ENCODE measurements at places on chromosomes 5 and 9.

GRCh38 chr9:20990867-20991266, 40.6 kb downstream of the HACD4 start:
- no peak for DNase-seq

DNA sequence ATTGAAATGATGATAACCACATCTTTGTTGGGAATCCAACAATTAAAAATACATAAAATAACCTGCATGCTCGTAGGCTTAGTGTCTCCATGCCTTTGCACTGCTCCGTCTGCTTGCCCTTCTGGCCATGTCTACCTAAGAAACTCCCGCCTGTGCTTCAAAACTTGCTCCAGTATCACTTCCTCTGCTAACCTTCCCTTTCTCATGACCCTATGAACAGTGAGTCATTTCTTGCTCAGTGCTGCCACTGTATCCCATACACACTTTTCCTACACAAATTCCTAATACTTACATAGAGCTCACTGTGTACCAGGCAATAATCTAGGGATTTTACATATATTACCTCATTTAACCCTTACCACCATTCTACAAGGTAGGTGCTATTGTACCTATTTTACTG, 33.5 kb downstream of the TMEM245 start:
- DNase-seq = no peak

DNA sequence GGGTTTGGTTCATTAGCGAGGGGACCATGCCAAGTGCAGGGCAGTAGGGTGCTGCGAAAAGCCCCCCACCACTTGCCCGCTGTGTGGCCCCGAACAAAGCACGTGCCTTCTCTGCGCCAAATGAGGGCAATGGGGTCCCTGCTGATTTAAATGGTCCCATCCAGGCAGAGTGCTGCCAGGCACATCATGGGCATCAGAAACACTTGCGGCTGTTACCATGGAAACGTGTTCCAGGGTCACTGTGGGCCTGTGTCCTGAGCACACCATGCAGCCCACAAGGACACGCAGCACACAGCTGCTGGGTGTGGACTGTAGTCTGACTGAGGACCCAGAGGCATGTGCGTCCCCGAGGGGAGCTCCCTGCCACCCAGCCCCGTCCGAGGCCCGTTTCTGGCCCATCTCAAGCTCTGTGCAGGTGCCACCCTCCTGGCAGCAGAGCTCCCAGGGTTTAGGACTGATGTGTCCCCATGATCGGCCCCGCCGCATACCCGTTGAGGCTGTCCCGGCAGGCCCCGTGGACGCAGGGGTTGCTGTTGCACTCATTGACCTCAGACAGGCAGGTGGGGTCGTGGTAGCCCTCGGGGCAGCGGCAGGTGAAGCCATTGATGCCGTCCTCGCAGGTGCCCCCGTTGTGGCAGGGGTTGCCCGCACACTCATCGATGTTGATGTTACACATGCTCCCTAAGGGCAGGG, 31.3 kb upstream of the SEC16A start:
- no peak for DNase-seq

GRCh38 chr9:131361202-131361833, 32.6 kb upstream of the PRRC2B start:
- peak; percentile 45 for DNase-seq

GRCh38 chr5:139898981-139899380, 103.4 kb downstream of the PSD2 start:
- DNase-seq = no peak

GRCh38 chr9:4514252-4515128, 24.2 kb downstream of the SLC1A1 start:
- no peak for DNase-seq

GRCh38 chr5:80951366-80951765, 8.8 kb upstream of the RASGRF2 start:
- no peak for DNase-seq

- no peak for DNase-seq
Observed at GRCh38 chr5:122144236-122144635, 14.9 kb downstream of the ZNF474 start.

Data from NCI-H1105 treated with DMSO at 0.1 percent for 48 hours (cell line).